Neural progenitor cell (in vitro differentiated cells): ENCODE measurements at places on chromosomes 1 and 21. TPM values are rescaled to one million over a fixed set of nuclear protein-coding genes. Genes with fewer than 3 reads are reported as not detected.

GRCh38 chr1:10622910-10623685 lies 148.3 kb downstream of the PEX14 start:
- no peaks in the 10 kb centered on the region for H3K4me1 ChIP-seq
- H3K27ac ChIP-seq: no peak overlapping the region
- no peak for DNase-seq

OR2C3 gene
- total RNA-seq: not detected in 2 replicates

ANKRD45 gene
- 1.5 and 2.3 TPM in 2 replicates for total RNA-seq

DNA sequence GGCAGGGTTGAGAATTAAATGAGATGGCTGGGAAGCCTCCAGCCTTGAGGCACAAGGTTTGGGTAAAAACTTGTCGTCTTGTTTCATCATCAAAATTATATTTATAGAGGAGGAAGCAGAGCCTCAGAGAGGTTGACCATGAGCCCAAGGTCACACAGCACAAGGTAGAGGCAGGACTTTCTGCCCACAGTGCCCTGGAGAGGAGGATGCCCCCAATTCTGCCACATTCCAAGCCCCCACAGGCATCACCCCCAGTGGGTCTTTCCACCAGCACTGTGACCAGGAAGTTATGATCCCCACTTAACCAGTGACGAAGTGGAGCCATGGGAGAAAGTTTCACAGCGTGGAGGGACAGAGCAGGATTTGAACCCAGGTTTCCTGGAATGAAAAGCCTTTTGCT lies 400.0 kb downstream of the MATN1 start:
- no peak for DNase-seq
- no peaks in the 10 kb centered on the region for H3K36me3 ChIP-seq
- H3K27ac ChIP-seq: no peak overlapping the region
- peaks cover 8% of the 10 kb centered on the region for H3K4me1 ChIP-seq
- H3K4me3 ChIP-seq: no peak overlapping the region
- H3K27me3 ChIP-seq: no peaks in the 10 kb centered on the region

GRCh38 chr1:40989066-40989465 lies 9.6 kb downstream of the CTPS1 start:
- no peak for DNase-seq
- H3K27ac ChIP-seq: no peak overlapping the region
- peaks cover 26% of the 10 kb centered on the region for H3K36me3 ChIP-seq
- H3K27me3 ChIP-seq: no peaks in the 10 kb centered on the region
- H3K4me3 ChIP-seq: no peak overlapping the region
- H3K4me1 ChIP-seq: no peaks in the 10 kb centered on the region

- no peaks in the 10 kb centered on the region for H3K27me3 ChIP-seq
- DNase-seq: peak; percentile 14
- H3K36me3 ChIP-seq: no peaks in the 10 kb centered on the region
- H3K4me3 ChIP-seq: no peak overlapping the region
- H3K4me1 ChIP-seq: peaks cover 9% of the 10 kb centered on the region
Observed at GRCh38 chr1:66182551-66183178, 351.3 kb upstream of the SGIP1 start.

DNA sequence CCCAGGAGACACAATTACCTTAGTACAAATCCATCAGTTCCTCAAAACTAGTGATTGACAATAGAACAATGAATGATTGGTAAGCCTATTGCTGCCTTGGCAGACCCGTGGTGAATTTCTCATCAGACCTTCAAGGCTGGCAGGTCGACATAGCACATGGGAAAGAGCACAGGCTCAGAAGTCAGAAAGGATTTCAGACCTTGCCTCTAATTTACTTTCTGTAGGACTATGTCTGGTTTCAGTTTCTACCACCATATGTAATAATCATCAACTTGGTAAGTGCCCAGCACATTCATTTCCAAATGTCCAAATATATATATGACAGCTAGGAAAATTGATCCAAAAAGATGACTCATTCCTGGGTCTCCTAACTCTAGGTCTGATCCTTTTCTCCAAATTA lies 62.5 kb upstream of the GRHL3 start:
- DNase-seq: no peak
- H3K4me1 ChIP-seq: no peaks in the 10 kb centered on the region
- no peak overlapping the region for H3K4me3 ChIP-seq
- H3K36me3 ChIP-seq: no peaks in the 10 kb centered on the region
- no peaks in the 10 kb centered on the region for H3K27me3 ChIP-seq

- H3K4me1 ChIP-seq: peaks cover 65% of the 10 kb centered on the region
- no peak for DNase-seq
- H3K27ac ChIP-seq: peak overlapping the region; percentile 99
- H3K27me3 ChIP-seq: no peaks in the 10 kb centered on the region
- H3K4me3 ChIP-seq: no peak overlapping the region
Observed at GRCh38 chr1:171221665-171222591, 26.4 kb upstream of the FMO1 start.

DNA sequence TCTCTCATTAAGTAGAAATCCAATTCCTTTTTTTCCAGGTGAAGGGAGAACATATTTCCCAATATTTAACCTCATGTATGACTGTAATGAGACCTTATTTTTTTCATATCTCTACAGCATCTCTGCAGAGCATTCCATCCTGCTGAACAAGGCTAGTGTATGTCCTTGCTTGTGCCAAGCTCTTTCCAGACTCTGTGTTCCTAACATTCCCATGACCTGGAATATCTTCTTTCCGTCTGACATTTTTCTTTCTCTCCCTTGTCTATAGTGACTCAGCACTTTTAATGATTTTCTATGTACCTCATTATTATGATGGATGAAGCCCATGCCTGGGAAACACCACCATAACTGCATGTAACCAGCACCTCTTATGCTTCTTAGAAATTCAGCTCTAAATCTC lies 278.3 kb upstream of the NRIP1 start:
- peaks cover 4% of the 10 kb centered on the region for H3K4me1 ChIP-seq
- DNase-seq: no peak
- no peaks in the 10 kb centered on the region for H3K36me3 ChIP-seq
- no peaks in the 10 kb centered on the region for H3K27me3 ChIP-seq
- no peak overlapping the region for H3K27ac ChIP-seq

TSPAN1 gene
- not detected in 2 replicates for total RNA-seq

DNA sequence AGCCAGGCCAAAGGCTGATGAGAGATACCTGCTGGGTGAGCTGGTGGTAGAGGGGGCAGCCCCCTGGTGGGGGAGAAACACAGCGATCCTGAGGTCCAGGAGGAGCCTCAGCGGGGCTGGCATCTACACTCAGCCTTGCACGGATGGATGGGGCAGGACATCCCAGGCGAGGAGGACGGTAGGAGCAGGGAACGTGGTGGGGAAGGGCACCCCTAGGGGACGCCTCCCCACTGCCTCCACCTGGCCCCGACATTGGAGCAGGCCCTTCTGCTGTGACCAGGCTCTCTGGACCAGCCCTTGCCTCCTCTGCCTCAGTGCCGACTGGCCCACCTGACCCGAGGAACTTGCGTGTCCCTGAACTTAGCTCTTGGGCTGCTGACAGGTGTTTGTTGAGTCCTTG lies 6.4 kb upstream of the MMEL1 start:
- no peak overlapping the region for H3K4me3 ChIP-seq
- no peak for DNase-seq
- no peaks in the 10 kb centered on the region for H3K36me3 ChIP-seq

DNA sequence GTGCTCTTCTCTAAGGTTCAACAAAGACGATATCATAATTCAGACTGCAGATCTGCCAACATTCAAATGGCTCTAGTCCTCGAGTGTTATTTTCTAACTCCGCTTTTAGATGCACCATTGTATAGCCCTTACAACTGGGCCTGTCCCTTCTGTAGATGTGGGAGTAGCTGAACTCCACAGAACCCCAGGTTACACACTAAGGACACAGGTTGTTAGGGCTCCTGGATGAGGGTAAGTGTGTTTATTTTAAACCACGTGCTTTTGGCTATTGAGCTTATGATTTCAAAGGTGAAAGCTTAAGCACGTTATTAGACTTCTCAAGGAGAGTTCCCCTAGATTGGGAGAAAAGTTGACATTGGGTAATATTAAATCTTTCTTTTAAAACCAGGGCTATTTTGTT lies 64.7 kb downstream of the MPZL1 start:
- no peaks in the 10 kb centered on the region for H3K27me3 ChIP-seq
- DNase-seq: no peak
- peaks cover 5% of the 10 kb centered on the region for H3K4me1 ChIP-seq
- H3K36me3 ChIP-seq: no peaks in the 10 kb centered on the region
- H3K27ac ChIP-seq: no peak overlapping the region

AIM2 gene
- 2.9 and 3.4 TPM in 2 replicates for total RNA-seq

- no peaks in the 10 kb centered on the region for H3K36me3 ChIP-seq
- no peak overlapping the region for H3K4me3 ChIP-seq
- no peak for DNase-seq
Observed at GRCh38 chr21:14959343-14959742, 105.5 kb downstream of the NRIP1 start.

- no peaks in the 10 kb centered on the region for H3K4me1 ChIP-seq
- no peaks in the 10 kb centered on the region for H3K36me3 ChIP-seq
- H3K27ac ChIP-seq: no peak overlapping the region
- H3K27me3 ChIP-seq: peaks cover 31% of the 10 kb centered on the region
- DNase-seq: no peak
Observed at GRCh38 chr1:66003690-66004089, 211.0 kb downstream of the PDE4B start.

DNA sequence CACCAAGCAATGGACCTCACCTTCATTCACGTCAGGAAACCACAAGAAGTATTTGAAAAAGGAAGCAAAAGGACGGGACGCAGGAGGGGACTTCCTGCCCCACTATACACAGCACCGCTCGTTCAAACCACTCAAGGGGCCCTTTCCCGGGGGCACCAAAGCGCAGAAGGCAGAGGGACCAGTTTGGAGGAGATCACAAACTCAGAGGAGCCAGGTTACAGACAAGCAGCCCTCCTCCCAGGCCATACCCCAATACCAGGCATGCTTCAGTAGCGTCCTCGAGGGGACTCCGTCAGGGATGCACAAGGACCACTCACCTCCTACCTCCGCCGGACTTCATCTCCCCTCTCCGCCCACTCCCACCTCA lies 685 bp downstream of the CRTC2 start:
- H3K27me3 ChIP-seq: no peaks in the 10 kb centered on the region
- H3K4me3 ChIP-seq: peak overlapping the region; percentile 92
- no peak for DNase-seq
- H3K4me1 ChIP-seq: peaks cover 29% of the 10 kb centered on the region

- no peak overlapping the region for H3K4me3 ChIP-seq
- no peaks in the 10 kb centered on the region for H3K4me1 ChIP-seq
- no peaks in the 10 kb centered on the region for H3K36me3 ChIP-seq
- no peaks in the 10 kb centered on the region for H3K27me3 ChIP-seq
Observed at GRCh38 chr21:43284700-43285099, 115.9 kb downstream of the CRYAA start.

GRCh38 chr1:186626356-186626932 lies 53.8 kb downstream of the PTGS2 start:
- no peak for DNase-seq
- no peaks in the 10 kb centered on the region for H3K27me3 ChIP-seq
- H3K4me3 ChIP-seq: no peak overlapping the region
- no peaks in the 10 kb centered on the region for H3K4me1 ChIP-seq

DMRTA2 gene
- total RNA-seq: 0.46 TPM in 1 of 2 replicates, not detected in the other

TMEM201 gene
- 1.9 and 7.3 TPM in 2 replicates for total RNA-seq

DNA sequence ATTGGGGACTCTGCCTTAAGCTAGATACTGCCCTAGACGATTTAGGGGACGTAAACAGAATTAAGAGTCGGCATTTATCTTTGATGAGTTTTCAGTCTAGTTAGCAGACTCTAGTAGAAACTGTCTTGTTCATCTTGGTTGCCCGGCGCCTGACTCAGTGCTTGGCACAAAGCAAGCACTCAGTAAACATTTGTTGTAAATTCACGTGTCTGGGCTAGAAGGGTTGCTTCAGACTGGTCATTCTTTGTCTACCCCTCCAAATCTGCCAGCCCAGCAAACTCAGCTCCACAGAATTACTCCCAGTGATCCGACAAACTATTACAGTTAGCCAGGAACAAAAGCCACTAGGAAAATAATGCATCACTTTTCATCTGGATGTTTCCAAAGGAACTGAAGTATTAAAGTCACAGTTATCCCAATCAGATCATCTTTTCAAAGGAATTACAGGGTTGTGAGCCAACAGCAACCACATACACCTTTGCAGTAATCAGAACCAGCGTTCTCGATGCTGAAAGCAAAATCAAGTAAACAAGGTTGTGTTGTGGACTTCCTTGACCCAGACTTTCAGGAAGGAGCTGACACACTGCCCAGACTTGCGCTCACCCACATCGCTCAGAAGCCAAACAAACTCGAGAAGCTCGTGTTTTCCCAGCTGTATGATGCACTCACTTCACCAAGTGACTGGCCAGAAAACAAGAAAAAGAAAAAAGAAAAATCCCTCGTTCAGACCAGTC lies 66.5 kb upstream of the GADD45A start:
- no peak for DNase-seq
- no peaks in the 10 kb centered on the region for H3K4me1 ChIP-seq
- H3K27me3 ChIP-seq: no peaks in the 10 kb centered on the region
- H3K27ac ChIP-seq: no peak overlapping the region
- no peak overlapping the region for H3K4me3 ChIP-seq

- DNase-seq: peak; percentile 25
- H3K27ac ChIP-seq: no peak overlapping the region
- no peaks in the 10 kb centered on the region for H3K36me3 ChIP-seq
- H3K27me3 ChIP-seq: no peaks in the 10 kb centered on the region
- H3K4me3 ChIP-seq: no peak overlapping the region
- H3K4me1 ChIP-seq: peaks cover 6% of the 10 kb centered on the region
Observed at GRCh38 chr1:15836772-15837669, 10.5 kb upstream of the SPEN start.

DNA sequence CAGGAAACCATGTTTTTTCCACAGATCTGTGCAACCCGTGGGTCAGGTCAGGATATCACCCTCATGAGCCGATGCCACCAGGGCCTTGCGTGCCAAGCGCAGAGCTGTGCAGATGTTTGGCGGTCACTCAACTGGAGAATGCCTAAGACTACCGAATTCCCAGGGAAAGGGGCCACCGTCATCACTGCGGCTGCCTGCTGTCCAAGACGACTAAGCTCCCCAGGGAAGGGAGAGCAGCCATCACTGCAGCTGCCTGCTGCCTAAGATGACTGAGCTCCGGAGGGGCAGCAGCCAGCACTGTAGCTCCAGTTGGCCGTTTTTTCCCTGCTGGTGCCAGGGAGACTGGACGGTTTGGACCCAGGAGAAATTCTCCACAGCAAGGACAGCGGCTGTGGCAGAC lies 31.1 kb downstream of the AKT3 start:
- H3K27me3 ChIP-seq: no peaks in the 10 kb centered on the region
- DNase-seq: peak; percentile 5
- no peaks in the 10 kb centered on the region for H3K4me1 ChIP-seq
- H3K36me3 ChIP-seq: peaks cover 3% of the 10 kb centered on the region

DNA sequence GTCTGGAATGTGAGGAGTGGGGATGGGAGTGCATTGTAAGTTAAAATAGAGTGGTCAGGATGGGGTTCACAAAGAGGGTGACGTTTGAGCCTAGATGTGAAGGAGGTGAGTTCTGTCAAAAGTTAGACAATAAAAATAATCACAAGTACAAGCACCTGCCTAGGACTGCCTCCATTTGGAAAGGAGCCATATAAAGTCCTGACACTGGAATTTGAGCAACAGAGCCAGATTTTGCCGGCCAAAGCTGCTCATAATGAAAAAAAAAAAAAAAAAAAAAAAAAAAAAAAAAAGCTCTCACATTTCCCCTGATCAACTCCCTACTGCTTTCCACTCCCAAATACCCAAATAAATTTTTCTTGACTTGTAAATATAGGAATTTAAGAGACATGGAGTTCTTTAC lies 4.1 kb downstream of the PALMD start:
- peaks cover 57% of the 10 kb centered on the region for H3K4me1 ChIP-seq
- DNase-seq: no peak
- H3K27ac ChIP-seq: no peak overlapping the region
- H3K4me3 ChIP-seq: no peak overlapping the region
- H3K36me3 ChIP-seq: no peaks in the 10 kb centered on the region

RNF220 gene
- total RNA-seq: 93.8 and 133 TPM in 2 replicates

SLC9C2 gene
- total RNA-seq: not detected in 2 replicates

GRCh38 chr1:1120096-1120495 lies 4.2 kb upstream of the C1orf159 start:
- no peaks in the 10 kb centered on the region for H3K36me3 ChIP-seq
- H3K27ac ChIP-seq: no peak overlapping the region
- H3K4me1 ChIP-seq: peaks cover under 1% of the 10 kb centered on the region
